ENCODE measurements at places on chromosomes 12 and 14.

- no peak for DNase-seq
Measured at GRCh38 chr14:24353559-24354481, 14.0 kb upstream of the RIPK3 start.

GRCh38 chr14:94128216-94128839 is 1.1 kb downstream of the IFI27L2 start:
- no peak for DNase-seq

DNA sequence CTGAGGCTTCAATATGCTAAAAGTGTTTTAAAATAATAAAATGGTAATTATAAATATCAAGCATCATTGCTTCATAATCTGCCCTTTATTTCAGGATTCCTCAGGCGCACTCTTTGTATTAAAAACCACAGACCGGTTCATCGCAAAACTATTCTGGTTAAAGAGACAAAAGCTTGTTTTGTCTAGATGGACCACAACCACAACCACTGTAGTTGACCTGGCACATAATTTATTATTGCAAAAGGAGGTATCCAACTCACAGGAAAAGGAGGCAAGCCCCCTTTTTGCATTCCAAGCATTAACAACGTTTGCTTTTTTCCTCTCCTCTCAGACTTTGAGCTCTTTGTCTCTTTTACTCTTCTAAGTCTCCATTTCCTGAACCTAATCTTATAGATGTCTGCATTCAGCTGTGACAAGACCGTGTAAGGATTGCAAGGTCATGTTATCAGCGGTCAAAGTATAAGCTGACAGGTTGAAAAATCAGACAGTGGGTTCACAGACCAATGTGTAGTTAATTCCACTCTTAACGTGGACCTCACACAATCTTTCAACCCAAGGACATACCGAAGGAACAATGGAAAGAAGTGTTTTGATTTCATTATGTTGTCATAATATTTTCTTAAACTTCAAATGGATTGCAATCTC is 1057.6 kb downstream of the GALC start:
- no peak for DNase-seq

DNA sequence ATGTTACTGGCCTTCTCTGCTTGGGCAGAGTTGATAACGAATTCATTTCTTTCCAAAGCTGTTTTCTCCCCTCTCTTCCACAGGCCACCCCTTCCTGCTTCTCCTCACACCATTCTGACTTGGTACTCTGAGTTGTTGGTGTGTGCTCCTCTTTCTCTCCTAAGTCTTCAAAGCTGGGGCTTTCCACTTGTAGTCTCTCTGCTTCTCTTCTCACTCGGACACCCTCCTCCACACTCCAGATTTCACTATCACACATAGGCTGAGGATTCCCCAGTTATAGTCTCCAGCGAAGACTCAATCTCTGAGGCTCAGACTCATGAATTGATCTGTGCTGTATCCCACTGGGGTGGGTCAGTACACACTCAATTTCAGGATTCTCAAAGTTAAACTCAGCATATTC is 201.0 kb downstream of the SSPN start:
- no peak for DNase-seq

GRCh38 chr12:105032703-105033357 is 46.7 kb downstream of the NOPCHAP1 start:
- DNase-seq = no peak

DNA sequence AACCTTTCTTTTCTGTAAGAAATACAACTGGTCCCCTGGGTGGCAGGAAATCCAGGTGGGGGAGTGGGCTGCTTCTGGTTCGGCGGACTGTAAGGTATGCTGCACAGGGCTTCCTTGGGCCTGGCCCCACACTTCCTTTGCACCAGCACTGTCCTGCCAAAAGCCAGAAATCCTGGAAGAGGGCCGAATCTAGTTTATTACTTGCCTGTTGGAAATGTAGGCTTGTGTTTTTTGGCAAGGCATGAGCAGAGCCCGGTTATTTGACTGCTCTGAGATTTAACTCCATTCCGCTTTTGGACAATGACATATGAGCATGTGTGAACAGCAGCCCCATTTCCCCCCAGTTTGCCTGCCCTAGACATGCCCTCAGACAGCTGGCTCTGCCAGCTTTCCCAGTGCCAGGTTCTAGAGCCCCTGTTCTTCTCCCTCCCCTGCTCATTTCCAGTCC is 86.6 kb downstream of the BORCS5 start:
- DNase-seq = no peak

GRCh38 chr12:5273709-5274108 is 158.2 kb upstream of the NTF3 start:
- no peak for DNase-seq

GRCh38 chr12:50620109-50620977 is 115.6 kb downstream of the DIP2B start:
- DNase-seq = no peak

DNA sequence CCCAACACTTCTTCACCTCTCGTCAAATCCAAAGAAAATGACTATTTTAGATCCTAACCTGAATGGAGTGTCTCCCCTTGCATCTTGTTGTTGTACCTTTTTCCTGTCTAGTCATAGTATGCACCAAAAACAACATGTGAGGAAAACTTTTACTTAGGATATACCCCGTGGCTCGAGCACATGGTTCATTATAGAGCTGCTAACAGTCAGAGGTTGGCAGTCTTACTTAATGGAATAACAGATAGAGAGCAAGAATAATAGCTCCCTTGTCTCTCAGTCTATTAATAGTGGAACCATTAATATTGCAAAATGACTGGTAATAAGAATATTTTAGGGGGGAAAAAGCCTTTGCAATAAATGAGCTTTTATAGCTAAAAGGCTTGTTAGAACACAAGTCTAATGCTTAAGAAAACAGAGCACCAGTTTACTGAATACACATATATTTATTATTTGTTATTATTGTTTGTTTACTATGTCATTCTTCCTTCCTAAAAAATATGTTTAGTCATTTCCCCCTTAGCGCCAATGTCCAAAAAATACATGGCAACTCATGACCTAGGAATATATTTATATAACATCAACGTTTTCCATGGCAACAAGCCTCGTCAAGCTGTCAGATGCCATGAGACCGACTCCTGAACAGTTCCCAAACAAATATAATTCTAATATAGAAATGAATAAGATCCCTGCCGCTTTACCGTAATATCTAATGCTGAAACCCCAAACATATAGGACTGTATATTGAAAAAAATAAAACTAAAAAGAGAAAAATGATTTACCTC is 592.4 kb downstream of the SOX5 start:
- no peak for DNase-seq

DNA sequence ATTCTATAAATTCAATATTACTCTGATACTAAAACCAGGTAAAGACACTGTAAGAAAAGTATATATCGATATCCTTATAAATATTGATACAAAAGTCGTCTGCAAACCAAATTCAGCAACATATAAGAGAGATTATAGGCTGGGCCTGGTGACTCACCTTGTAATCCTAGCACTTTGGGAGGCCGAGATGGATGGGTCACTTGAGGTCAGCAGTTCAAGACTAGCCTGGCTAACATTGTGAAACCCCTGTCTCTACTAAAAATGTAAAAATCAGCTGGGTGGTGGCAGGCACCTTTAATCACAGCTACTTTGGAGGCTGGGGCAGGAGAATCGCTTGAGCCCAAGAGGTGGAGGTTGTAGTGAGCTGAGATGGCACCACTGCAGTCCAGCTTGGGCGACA is 13.5 kb upstream of the TUBA1C start:
- DNase-seq = no peak

DNA sequence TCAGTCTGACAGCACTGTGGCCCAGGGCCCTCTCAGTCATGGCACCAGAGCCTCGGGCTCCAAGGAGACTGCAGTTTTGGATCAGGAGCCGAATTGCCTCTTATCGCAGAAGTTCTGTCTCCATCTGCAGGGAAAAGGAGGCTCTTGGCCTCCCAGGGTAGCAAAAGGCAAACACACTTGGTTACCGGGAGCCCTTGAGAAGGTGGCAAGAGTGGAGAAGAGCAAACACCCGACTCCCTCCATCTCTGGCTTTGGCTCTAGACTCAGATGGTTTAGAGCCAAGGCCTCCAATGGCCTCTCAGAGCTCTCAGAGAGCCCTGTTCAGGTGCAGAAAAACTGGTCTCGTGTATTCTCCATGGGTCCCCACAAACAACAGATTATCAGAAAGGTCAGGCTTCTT is 44.6 kb downstream of the NINJ2 start:
- DNase-seq = no peak
